Chondrocyte (in vitro differentiated cells): ENCODE measurements at places on chromosomes 3 and 15.
A peak's percentile ranks its signal among the peaks of the same experiment; 100 is the strongest.

GRCh38 chr15:72271895-72272212 lies 500 bp downstream of the PARP6 start:
- H3K27me3 ChIP-seq = no peaks in the 10 kb centered on the region
- DNase-seq = no peak
- H3K27ac ChIP-seq = peak overlapping the region; percentile 85

- H3K36me3 ChIP-seq = peaks cover 2% of the 10 kb centered on the region
- no peak overlapping the region for H3K4me3 ChIP-seq
- H3K27ac ChIP-seq = no peak overlapping the region
- DNase-seq = no peak
- H3K4me1 ChIP-seq = no peaks in the 10 kb centered on the region
These were observed 48.7 kb downstream of the NMNAT3 start for GRCh38 chr3:139629033-139629432.

GRCh38 chr15:42080186-42080918 lies 14.0 kb downstream of the PLA2G4D start:
- peaks cover 8% of the 10 kb centered on the region for H3K4me1 ChIP-seq
- DNase-seq = no peak

GRCh38 chr3:17088602-17089313 lies 204.0 kb downstream of the PLCL2 start:
- no peak overlapping the region for H3K4me3 ChIP-seq
- no peak overlapping the region for H3K27ac ChIP-seq
- H3K36me3 ChIP-seq = peaks cover 3% of the 10 kb centered on the region

DNA sequence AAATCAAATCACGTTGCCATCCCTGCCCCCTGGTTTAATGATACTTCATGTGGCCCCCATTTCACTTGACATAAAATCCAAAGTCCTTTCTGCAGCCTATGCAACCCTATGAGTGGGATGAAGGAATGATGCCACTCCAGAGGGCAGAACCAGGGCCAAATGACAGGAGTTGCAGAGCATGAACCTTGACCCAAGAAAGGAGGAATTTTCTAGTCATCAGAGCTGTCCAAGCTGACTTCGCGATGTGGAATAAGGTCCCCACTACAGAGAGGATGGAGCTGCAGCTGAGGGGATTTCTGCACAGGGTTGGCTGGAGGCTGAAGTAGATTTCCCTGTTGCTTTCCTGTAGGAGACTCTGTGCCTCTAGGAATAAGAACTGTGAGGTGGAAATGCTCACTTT lies 15.8 kb upstream of the EPHB3 start:
- no peak overlapping the region for H3K27ac ChIP-seq
- peaks cover 4% of the 10 kb centered on the region for H3K4me1 ChIP-seq
- no peak overlapping the region for H3K4me3 ChIP-seq

DNA sequence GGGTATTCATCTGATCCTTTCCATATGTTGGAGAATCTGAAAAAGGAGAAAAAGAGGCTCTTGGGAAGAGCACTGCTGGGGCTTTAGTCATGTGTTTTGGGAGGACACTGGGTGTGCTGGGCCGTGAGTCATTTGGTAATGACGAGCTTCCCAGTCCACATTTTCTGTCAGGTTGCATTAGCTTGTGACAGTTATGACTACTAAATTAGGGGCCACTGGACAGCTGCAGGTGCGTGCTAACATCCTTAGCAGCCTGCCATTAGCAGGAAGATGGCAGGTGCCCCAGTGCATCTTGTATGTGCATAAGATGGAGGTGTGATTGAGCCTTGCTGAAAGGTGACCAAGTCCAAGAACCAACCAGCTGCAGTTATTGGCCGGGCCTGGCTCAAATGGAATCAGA lies 242.4 kb downstream of the RYR3 start:
- H3K36me3 ChIP-seq = no peaks in the 10 kb centered on the region
- no peak overlapping the region for H3K4me3 ChIP-seq
- no peak overlapping the region for H3K27ac ChIP-seq
- H3K4me1 ChIP-seq = no peaks in the 10 kb centered on the region

DNA sequence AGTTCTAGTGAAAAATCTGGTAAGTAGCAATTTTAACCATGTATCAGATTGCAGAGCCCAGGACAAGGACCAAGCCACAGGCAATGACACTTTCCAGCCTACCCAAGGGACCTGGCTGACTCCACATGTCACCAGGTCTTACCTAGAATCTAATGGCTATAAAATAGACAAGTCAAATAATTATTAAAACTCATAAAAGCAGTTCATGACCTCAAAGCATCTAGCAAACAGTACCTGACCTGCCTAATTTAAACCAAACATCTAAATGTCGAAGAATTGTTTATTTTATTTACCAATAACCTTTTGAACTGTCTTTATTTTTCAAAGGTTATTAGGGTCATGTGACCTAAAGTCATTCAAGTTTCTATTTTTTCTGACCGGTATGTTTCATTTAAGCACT lies 35.6 kb upstream of the MKRN3 start:
- H3K4me3 ChIP-seq = no peak overlapping the region
- H3K27ac ChIP-seq = no peak overlapping the region
- H3K27me3 ChIP-seq = no peaks in the 10 kb centered on the region

DNA sequence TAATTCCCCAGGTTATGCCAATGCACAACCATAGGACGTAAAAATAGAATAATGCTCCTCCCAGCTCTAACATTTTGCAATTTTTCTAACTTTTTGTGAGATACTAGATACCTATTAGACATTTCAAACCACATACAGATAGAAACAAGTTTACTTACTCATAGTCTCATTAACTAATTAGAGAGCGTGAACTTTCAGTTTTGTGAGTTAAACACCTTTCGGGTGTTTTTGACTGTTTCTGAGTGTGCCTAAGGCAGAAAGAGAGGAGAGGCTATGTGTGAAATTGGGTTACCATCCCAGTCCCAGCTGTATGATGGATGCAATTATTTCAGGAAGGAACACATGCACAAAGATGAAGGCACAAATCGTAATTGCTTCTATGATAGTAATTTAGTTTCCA lies 300.4 kb upstream of the POU1F1 start:
- H3K4me3 ChIP-seq = no peak overlapping the region
- DNase-seq = no peak
- no peaks in the 10 kb centered on the region for H3K36me3 ChIP-seq
- H3K4me1 ChIP-seq = no peaks in the 10 kb centered on the region
- peaks cover 2% of the 10 kb centered on the region for H3K27me3 ChIP-seq

- no peak overlapping the region for H3K27ac ChIP-seq
- no peak overlapping the region for H3K4me3 ChIP-seq
- H3K27me3 ChIP-seq = peaks cover 1% of the 10 kb centered on the region
- H3K4me1 ChIP-seq = peaks cover 23% of the 10 kb centered on the region
These were observed 869 bp downstream of the PLA1A start for GRCh38 chr3:119598410-119599098.

- no peak for DNase-seq
- peaks cover 7% of the 10 kb centered on the region for H3K36me3 ChIP-seq
- no peak overlapping the region for H3K4me3 ChIP-seq
- no peak overlapping the region for H3K27ac ChIP-seq
- no peaks in the 10 kb centered on the region for H3K27me3 ChIP-seq
These were observed 64.3 kb downstream of the MGLL start for GRCh38 chr3:127758013-127758412.

- DNase-seq = no peak
- H3K27me3 ChIP-seq = peaks cover 42% of the 10 kb centered on the region
- peaks cover 3% of the 10 kb centered on the region for H3K36me3 ChIP-seq
- no peak overlapping the region for H3K4me3 ChIP-seq
These were observed 19.6 kb upstream of the DGKG start for GRCh38 chr3:186381424-186382216.

GRCh38 chr15:78265752-78266224 lies 1.4 kb downstream of the DNAJA4 start:
- H3K4me3 ChIP-seq = no peak overlapping the region
- H3K4me1 ChIP-seq = peaks cover 13% of the 10 kb centered on the region
- peaks cover 2% of the 10 kb centered on the region for H3K27me3 ChIP-seq

DNA sequence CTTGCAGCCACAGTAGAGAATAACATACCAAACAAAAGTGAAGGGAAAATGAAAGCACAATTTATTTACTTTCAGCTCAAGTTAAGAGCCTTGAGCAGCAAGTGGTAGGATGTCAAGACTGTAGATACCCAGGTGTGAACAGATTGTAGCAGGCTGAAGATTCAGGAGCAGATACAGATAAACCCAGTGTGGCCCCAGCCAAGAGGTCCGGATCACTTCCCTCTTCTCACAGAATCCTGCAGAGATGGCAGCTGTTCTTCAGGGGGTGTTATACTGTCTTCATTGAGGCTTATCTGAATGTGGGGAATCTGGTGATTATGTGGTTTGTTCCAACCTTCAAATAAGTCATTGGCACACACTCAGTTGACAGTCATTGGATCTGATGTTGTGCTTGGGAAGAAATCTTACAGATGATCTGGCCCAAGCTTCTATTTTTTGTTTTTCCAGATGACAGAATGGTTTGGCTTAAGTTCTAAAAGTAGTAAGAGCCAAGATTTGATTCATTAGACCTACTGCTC lies 2.2 kb downstream of the STARD9 start:
- H3K4me3 ChIP-seq = peak overlapping the region; percentile 26
- peak overlapping the region; percentile 59 for H3K27ac ChIP-seq
- H3K36me3 ChIP-seq = no peaks in the 10 kb centered on the region

DNA sequence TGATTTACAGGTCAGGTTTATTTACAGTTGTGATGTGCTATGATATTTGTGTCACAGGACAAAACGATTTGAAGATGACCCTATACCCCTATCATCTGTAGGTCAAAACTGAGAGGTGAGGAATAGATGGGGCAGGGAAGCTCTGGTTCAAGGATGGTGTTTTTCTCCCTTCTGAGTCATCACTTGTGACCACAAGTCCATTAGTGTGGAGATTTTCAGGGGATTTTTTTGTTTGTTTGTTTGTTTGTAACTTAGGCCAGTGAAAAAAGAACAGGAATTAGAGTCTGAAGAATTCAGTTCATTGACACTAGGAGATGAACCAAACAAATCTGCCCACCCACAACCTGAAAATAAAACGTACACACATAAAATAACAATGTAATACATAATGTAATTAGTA lies 62.7 kb upstream of the FAM98B start:
- H3K36me3 ChIP-seq = peaks cover 1% of the 10 kb centered on the region
- no peak overlapping the region for H3K27ac ChIP-seq
- no peak overlapping the region for H3K4me3 ChIP-seq
- DNase-seq = no peak
- H3K4me1 ChIP-seq = peaks cover 3% of the 10 kb centered on the region
- H3K27me3 ChIP-seq = no peaks in the 10 kb centered on the region

GRCh38 chr15:35506272-35506870 lies 39.6 kb downstream of the DPH6 start:
- H3K36me3 ChIP-seq = no peaks in the 10 kb centered on the region
- H3K4me3 ChIP-seq = no peak overlapping the region
- DNase-seq = no peak
- peaks cover 12% of the 10 kb centered on the region for H3K4me1 ChIP-seq

- H3K4me3 ChIP-seq = peak overlapping the region; percentile 92
- DNase-seq = no peak
- H3K36me3 ChIP-seq = no peaks in the 10 kb centered on the region
- peaks cover 5% of the 10 kb centered on the region for H3K4me1 ChIP-seq
These were observed 35.9 kb downstream of the HMCES start for GRCh38 chr3:129314386-129315222.

GRCh38 chr3:181292984-181293383 lies 303.4 kb upstream of the DNAJC19 start:
- H3K4me1 ChIP-seq = no peaks in the 10 kb centered on the region
- H3K36me3 ChIP-seq = no peaks in the 10 kb centered on the region
- no peak overlapping the region for H3K4me3 ChIP-seq
- no peak for DNase-seq
- no peak overlapping the region for H3K27ac ChIP-seq

GRCh38 chr3:170109579-170110293 lies 71.8 kb downstream of the PHC3 start:
- no peak for DNase-seq
- no peak overlapping the region for H3K27ac ChIP-seq

DNA sequence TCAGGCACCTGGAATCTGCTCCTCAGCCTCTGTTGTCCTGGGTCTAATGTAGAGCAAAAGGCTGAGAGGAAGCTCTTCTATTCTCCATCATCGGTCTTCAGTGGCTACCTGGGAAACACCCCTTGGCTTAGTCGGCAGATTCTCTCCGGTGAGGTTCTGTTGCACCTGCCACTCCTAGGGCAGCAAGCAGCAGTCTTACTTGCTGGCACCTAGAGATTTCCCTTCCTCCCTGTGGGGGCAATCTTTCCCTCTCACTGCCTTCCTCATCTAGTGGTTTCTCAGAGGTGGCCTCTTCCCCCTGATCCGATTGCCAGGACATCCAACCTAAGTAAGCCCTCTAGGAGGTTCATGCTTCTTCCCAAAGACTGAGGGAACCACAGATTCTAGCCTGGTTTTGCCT lies 60.8 kb downstream of the PLS1 start:
- DNase-seq = no peak
- no peaks in the 10 kb centered on the region for H3K36me3 ChIP-seq
- H3K4me3 ChIP-seq = no peak overlapping the region
- peak overlapping the region; percentile 59 for H3K27ac ChIP-seq

DNA sequence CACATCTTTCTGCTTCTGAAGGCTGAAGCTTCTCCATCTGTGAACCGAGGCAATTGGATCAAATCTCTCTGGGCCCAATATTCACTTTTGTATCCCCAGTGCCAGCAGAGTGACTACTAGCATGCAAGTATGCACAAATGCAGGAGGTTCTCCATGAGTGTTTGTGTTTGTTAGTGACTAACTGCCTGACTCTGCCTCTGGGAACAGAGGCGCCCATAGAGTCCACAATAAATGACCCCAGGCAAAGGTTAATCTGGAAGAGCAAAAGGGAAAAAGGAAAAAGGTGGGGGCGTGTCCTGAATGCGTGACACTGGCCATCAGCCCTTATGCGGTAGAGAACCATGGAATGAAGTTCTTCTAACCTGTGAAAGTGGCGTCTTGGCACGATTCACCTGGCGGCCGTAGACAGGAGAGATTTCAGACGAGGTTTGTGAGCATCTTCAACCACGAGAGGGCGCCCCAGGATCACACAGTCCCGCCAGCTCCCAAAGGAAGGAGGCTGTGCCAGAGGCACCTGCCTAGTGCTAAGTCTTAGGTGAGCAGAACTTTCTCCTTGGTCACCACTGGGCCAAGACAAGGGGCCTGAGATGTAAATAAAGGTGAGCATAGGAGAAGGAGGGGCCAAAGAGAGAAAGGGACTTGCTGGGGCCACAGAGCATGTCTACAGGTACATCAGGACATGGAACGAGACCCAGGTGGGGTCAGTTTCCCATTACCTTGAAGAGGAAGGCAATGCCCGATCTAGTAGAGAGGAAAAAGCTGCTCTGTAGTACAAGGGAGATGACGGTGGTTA lies 44.2 kb downstream of the RBPMS2 start:
- no peaks in the 10 kb centered on the region for H3K27me3 ChIP-seq
- peaks cover 3% of the 10 kb centered on the region for H3K4me1 ChIP-seq
- H3K4me3 ChIP-seq = no peak overlapping the region
- H3K36me3 ChIP-seq = no peaks in the 10 kb centered on the region

DNA sequence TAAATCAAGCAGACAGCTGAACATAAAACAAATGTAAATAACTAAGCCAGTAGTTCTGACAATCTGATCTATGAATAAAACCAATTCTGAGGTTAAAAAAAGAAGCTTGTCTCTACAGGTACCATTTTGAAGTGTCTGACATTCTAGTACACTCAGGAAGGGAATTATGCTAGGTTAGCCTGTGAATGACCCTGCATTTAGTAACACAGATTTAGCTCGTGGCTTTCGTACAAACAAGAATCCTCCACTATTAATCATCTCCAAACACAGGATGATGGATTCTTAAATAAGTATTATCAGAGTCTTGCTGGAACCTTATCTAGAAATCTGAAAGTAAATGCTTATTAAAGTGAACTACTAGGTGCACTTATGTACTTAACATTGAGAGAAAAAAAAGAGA lies 1120.1 kb downstream of the ROBO1 start:
- peaks cover 11% of the 10 kb centered on the region for H3K4me1 ChIP-seq
- no peaks in the 10 kb centered on the region for H3K27me3 ChIP-seq
- H3K4me3 ChIP-seq = no peak overlapping the region
- no peak overlapping the region for H3K27ac ChIP-seq
- H3K36me3 ChIP-seq = peaks cover 5% of the 10 kb centered on the region
- DNase-seq = no peak

- no peak overlapping the region for H3K4me3 ChIP-seq
- peak overlapping the region; percentile 63 for H3K27ac ChIP-seq
- H3K36me3 ChIP-seq = peaks cover 42% of the 10 kb centered on the region
- H3K4me1 ChIP-seq = peaks cover 40% of the 10 kb centered on the region
These were observed 54.5 kb upstream of the ABHD10 start for GRCh38 chr3:111924283-111924682.
